ACHN (cell line): ENCODE measurements at places on chromosomes 5 and 9.
A peak's percentile ranks its signal among the peaks of the same experiment; 100 is the strongest.

DNA sequence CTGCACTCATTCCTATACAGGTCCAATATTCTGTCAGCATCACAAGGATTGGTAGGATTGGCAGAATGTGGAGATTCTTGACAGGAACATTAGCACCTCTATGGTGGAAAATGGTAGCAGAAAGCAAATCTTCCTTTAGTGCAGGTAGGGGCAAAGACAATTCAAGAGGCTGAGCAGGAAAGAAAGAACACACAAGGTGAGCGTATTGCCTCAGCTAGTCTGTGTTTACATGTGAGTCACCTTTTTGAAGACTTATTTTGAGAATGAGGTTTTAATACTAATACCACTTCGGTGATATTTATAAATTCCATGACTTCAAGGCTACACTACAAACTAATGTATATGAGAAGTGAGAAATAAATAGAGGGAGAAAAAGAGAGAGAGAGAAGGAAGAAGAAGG is 717.0 kb downstream of the BRINP1 start:
- no peak for DNase-seq

GRCh38 chr5:172644266-172644665 is 3.2 kb downstream of the NEURL1B start:
- DNase-seq, result no peak

DNA sequence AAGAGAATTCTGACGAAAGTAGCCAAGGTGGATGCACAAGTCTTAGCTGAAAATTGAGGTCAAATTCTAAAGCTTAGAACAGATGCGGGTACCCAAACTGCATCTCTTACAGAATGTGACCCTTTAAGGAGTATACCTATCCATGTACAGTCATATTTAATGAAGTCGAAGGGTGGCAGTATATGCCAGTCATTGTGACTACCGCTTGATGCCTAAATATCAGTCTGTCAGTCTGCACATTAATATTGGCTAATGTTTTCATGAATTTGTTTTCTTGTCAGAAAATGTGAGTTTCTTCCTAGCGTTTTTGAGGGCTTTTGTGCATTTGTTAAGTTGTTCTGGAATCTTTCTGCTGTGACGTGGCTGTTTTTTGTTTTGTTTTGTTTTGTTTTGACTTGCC is 264.5 kb upstream of the ELAVL2 start:
- DNase-seq, result no peak

DNA sequence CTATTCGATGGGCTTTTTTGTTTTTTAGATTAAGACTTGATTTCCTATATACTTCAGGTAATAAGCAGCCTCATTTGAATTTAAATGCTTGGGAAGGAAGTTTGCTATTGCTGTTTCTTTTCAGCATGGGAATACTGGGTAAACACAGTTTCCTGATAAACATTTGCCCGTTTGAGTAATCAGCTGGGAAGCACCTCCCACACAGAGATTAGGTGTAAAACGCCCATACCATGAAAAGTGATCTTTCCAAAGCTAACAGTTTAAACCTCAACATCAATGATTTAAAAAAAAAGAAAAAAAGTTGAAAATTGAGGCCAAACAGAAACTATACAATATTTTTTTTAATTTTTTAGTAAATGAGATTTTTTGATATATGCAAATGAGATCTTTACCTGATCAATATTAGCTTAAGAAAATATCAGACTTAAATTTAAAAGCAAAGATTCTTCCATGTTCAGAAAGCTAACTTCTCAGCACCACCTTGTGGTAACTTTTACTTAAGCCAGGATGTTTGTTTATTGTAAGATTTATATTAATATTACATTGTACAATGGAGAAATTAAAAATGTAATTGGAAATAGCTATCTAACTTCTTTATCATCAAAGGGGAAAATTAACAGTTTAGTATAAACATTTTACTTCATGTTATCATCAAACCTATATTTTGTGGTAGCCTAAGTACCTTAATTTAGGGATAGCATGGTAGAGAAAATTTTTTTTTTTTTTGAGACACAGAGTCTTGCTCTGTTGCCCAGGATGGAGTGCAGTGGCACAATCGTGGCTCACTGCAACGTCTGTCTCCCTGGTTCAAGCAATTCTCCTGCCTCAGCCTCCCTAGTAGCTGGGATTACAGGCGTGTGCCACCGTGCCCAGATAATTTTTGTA is 39.8 kb downstream of the F2RL2 start:
- DNase-seq, result peak; percentile 6

- DNase-seq, result peak; percentile 43
Observed at GRCh38 chr9:128552744-128553440, 505 bp downstream of the SPTAN1 start.

- no peak for DNase-seq
Observed at GRCh38 chr9:129317179-129318011, 139.3 kb upstream of the IER5L start.

DNA sequence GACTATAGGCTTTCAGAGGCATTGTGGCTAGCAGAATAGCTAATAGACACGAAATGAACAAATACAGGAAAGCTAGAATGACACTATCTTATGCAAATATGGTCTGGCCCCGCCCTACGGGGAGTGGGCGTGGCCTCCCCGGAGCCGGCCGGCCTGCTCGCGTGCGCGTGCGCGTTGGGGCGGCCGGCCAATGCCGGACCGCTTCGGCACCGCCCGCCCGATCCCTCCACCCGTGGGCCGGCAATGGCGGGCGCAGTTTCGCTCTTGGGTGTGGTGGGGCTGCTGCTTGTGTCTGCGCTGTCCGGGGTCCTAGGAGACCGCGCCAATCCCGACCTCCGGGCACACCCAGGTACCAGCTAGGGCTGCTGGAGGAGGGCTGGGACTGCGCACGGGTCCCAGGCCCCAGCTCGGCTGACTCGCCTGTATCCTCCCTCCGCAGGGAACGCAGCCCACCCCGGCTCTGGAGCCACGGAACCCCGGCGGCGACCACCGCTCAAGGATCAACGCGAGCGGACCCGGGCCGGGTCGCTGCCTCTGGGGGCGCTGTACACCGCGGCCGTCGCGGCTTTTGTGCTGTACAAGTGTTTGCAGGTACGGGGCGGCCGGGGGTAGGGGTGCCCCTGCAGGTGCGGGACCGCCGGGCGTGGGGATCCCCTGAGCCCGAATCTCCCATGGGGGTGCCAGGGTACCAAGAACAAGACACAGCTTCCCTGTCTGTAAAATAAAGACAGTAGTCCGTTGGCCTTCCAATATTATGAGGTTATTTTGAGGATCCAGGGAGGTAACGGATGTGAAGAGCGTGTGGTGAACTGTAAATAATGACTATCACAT is at the start of gene CCDC107:
Gene CCDC107 (plus strand): TSS at position 156 of the 831 bp plus-strand sequence. CDS start 88 bp downstream, at position 244.
- DNase-seq, result peak; percentile 81

DNA sequence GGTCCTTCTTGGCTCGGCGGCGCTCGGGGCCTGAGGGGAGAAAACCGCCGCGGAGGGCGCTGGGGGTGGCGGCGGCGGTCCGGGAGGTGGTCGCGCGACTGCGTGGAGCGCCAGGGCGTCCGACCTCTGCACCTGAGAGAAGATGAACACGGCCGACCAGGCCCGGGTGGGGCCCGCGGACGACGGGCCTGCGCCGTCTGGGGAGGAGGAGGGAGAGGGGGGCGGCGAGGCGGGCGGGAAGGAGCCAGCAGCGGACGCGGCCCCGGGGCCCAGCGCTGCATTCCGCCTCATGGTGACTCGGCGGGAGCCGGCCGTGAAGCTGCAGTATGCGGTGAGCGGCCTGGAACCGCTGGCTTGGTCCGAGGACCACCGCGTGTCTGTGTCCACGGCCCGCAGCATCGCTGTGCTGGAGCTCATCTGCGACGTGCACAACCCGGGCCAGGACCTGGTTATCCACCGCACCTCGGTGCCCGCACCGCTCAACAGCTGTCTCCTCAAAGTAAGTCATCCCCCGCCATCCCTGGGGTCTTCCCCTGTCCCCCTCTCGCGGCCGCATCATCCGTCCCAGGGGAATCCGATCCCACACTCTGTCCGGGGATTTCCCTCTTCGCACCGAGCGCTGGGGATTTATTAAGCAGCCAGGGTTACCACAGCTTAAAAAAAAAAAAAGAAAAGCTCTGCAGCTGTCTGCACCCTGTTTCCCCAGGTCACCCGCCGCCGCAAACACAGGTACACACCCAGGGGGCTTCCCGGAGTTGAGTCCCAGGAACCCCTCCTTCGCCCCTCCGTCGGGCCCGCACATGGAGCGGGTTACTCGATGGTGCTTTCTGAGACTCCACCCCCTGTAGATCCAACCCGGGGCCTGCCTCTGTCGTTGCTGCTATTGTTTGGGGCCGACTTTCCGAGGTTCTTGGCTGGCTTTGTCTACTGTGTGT is at the start of gene GTF3C4:
Gene GTF3C4 (plus strand): TSS at position 8 of the 935 bp plus-strand sequence. CDS start 135 bp downstream, at position 143.
- DNase-seq, result peak; percentile 27

DNA sequence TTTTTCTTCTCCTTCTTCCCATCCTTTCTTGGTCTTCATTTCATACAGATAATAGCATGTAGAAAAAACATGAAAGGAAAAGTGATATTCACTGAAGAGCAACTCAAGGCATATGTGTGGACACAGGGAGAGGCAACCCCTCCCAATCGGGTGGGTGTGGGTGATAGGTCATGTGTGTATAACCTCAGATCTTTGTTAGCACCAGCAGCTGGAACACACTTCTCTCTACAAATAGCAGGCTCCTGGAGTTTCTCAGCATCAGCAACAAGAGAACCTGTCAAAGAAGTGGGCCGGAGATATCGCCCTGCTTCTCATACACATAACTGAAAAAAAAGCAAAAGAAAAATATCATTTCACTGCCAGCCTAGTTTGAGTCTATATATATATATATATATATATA is 426.4 kb downstream of the DTWD2 start:
- no peak for DNase-seq

GRCh38 chr5:67028371-67028770 is 168.2 kb downstream of the CD180 start:
- DNase-seq, result no peak

GRCh38 chr9:80231318-80232236 is 659.8 kb downstream of the TLE4 start:
- DNase-seq, result no peak

GRCh38 chr9:99720455-99721050 is 101.1 kb upstream of the NR4A3 start:
- no peak for DNase-seq

DNA sequence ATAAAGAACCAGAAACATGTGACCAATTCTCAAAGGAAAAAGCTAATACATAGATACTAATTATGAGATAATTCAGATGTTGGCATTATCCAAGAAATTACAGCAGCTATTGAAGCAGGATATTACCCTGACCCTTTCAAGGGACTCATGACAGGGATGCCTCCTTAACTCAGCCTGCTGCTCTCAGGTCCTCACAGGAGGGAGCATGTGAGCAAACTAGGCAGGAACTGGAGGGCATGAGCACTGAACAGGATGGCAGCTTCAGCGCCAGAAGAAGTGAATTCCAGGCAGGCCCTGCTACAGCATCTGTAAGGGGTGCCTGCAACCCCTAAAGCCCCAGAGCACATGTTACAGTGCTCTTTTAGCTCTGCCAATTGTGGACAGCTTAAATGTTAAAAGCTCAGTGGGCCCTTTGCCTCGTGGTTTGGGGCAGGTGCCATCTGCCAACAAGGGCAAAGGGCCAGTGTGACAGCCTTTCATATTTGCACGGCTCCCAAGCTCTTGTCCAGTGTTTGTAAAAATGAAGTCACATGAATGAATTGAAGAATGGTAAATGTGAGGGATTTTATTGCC is 464.7 kb upstream of the COX7C start:
- no peak for DNase-seq

DNA sequence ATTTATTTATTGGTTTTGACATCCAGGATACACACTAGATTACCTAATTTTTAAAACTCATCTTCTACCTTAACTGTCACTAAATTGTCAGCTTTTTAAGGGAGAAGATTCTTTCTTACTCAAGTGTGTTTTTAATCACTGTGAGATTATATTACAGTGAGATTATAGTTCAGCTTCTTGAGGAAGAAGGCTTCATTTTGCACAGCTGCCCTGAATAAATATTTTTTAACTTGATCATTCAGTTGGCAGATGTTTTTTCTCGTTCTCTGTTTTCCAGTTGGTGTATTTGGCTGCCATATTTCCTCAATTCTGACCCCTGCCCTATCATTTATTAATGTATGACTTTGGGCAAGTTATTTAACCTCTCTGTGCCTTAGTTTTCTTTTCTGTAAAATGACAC is 15.0 kb upstream of the ELL2 start:
- no peak for DNase-seq

DNA sequence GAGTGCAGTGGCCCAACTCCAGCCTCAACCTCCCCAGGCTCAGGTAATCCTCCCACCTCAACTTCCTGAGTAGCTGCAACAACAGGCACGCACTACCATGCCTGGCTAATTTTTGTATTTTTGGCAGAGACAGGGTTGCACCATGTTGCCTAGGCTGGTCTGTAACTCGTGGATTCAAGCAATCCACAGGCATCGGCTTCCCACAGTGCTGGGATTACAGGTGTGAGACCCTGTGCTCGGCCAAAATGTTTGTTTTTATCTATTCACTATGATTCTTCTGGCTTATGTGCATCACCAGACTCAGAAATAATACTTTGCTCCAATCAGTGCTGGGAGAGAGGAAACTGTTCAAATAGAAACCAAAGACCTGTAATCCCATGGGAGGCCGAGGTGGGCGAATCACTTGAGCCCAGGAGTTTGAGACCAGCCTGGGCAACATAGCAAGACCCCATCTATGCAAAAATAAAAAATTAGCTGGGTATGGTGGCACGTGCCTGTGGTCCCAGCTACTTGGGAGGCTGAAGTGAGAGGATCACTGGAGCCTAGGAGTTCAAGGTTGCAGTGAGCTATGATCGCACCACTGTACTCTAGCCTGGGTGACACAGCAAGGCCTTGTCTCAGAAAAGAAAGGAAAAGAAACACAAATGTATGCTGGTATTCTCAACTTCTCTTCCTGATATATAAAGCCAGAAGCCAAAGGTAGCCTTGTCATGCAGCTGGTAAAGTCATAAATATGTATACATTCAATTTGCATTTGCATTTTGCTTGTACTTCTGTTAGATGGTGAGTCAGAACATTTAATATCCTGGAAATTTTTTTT is 4.5 kb downstream of the PIP5K1B start:
- no peak for DNase-seq

DNA sequence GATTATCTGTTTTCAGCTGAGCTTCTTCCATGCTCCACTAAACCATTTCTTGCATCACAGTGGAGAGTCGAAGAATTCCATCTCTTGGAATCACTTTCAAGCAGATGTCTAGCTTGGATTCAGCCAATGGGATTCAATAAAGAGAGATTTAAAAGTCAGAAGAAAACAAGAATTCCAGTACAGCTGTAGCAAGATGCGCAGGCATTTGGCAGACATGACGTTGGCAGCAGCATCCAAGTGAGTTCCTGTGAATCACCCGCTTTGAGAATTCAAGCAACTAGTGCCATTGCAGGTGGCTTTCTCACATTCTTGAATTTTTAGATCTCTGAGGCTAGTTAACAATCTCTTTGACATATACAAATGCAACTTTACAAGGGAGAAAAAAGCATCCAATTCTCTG is 467.0 kb downstream of the CDH10 start:
- DNase-seq, result no peak

GRCh38 chr9:125436613-125437443 is 175.2 kb downstream of the GAPVD1 start:
- no peak for DNase-seq
